ENCODE measurements at places on chromosomes 4 and X.

DNA sequence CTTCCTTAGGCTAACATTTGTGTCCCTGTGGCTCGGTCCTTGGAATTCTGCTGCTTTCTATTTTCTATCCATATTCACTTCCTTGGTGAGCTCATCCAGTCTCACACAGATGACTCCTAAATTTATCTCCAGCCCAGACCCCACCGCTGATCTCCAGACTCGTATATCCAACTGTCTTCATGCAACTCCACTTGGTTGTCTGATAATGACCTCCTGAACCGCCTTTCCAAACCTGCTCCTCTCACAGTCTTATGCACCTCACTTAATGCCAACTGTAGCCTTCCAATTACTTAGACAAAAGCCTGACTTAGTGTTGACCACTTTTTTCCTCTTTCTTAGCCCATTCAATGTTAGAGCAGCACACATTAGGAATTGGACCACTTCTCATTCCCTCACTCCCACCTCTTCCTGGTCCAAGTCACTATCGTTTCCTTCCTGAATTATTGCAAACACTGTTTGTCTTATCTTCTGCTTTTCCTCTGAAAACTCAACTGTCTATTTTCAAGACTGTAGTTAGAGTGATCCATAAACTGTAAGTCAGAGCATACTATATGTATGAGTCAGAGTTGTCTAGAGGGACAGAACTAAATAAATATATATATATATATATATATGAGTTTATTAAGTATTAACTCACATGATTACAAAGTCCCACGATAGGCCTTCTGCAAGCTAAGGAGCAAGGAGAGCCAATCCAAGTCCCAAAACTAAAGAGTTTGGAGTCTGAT is 292.5 kb downstream of the UNC5C start:
- DNase-seq: no peak

GRCh38 chrX:10902001-10902400 is 209.1 kb upstream of the HCCS start:
- no peak for DNase-seq

GRCh38 chrX:50067435-50068284 is 133.1 kb downstream of the AKAP4 start:
- DNase-seq: no peak

DNA sequence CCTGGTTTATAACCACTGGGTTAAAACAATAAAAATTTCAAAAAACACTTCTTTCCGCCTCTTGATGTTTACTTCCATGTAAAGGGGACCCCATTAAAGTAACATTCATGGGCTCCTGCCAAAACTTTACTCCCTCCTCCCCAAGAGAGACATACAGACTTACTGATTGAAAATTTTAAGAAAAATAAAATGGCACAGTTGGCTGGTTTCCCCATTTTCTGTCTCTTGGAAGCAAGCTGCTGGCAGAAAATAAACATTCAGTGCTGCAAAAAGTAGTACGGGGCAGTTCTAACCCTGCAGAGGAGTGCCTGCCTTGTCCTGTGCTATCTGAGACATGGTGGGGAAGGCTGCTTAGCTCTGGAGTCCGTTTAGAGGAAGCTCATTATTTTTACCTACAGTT is 187.3 kb upstream of the INTU start:
- DNase-seq: no peak

DNA sequence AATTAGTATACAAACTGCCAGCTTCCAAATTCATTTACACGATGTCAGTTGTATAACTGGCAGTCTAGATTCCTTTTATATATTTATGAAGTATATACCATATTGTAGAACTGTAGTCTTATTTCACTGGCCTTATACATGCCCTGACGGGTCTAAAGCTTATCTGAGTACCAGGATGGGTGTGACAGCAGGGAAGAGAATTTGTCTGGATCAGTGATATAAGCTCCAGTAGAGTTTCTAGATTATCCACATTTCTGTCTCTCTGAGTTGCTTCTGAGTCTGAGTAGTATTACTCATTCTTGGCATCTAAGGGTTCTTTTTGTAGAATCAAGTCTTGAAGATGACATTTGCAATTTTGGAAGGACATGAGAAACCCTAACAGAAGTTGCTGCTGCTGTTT is 101.3 kb downstream of the RPA4 start:
- DNase-seq: no peak

- DNase-seq: no peak
Observed at GRCh38 chr4:170853422-170854021, 763.8 kb upstream of the AADAT start.

DNA sequence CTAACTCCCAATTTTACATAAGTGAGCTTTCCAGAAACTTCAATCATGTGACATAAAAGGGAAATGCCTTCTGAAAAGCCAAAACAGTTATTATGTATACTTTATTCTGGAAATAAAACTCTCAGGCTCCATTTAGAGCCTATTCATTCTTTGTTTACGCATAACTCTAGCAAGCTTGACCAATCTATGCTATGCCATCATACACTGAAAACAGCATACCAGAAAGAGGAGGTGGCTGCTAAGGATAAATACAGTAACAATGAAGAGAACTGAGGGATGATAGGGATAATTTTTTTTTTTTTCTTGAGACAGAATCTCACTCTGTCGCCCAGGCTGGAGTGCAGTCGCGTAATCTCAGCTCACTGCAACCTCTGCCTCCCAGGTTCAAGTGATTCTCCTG is 24.4 kb downstream of the CDKL2 start:
- no peak for DNase-seq

DNA sequence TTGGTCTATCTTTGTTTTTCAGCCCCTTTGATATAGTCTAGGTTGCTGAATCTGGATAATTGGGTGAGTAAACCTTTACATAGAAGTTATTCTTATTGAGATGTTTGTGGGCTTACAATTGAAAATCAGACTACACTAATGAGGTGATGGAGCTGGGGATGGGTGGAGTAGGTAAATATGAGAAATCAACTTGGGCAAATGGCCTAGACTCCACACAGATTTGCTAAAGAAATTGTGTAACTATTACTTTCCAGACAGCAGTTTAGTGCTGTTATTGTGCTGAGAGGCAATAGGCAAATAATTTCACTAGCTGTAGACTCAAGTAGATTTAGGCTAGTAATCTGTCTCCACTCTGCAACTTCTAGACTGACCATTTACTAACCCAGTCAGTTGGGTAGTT is 8.2 kb downstream of the DIAPH2 start:
- DNase-seq: no peak

DNA sequence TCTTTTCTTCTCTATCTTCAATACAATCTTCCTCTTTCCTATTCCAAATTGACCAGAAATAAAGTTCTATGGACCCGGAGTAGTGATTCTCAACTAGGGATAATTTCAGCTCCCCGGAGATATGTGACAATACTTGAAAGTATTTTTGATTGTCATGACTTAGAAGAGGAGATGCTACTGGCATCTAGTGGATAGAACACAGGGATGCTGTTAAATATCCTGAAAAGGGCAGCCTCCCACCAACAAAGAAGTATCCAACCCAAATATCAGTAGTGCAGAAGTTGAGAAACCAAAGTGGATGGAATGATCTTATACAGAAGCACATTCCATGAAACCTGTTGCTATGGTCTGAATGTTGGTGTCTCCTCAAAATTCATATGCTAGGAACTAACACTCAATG is 65.7 kb upstream of the NDST3 start:
- no peak for DNase-seq

DNA sequence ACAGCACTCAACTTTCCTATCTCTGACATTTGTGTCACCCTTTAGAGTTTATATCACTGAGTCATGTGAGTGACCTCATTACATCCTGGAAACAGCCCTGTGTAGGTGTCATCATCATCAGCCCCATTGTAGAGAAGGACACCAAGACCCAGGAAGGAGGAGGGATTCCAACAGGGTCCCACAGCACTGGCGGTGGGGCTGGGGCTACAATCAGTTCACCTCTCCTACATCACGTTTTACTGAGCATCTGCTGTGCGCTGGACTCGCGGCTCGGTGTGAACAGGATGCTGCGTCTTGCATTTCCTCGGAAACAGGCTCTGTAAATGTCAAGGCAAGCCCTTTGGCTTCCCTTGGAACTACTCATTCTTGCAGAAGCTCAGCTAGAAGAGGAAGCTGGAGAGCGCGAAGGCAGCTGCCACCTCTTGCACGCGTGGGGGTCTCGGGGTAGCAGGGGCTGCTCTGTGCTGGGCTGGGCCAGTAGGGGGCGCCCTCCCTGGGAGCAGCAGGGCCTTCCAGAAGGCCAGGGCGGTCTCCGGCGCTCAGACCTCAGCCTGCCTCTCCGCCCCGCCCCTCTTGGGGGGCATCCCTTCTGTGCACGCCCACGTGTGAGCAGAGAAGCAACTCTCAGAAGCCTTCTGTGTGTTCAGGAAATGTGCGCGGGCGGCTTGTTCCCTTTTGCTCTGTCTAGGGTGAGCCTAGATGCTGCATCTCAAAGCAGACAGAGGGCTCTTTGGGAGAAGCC is 29.0 kb downstream of the REELD1 start:
- peak; percentile 12 for DNase-seq

DNA sequence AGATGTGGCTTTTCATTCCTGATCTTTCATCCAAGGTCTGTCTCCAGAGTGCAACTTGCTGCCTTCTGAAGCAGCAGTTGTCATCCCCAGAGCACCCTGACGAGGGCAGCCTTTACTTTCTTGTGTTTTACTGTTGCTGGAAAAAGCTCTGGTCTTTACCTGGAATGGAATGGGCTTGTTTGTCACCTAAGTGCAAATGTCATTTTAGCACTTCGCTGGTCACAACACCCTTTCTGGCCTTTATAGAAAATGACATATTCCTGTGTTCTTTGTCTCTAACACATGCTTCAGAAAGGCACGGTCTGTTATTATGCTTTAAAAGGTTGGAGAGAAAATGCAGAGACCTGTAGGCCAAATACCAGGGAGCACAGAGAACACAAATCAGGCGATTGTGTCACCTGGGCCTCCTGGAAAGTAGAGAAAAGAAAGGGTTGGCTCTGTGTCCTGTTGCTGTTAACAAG is 332.7 kb upstream of the IGFBP7 start:
- DNase-seq: no peak

- no peak for DNase-seq
Observed at GRCh38 chr4:156377036-156377710, 423.5 kb upstream of the CTSO start.

GRCh38 chr4:66923081-66923865 is 622.0 kb downstream of the CENPC start:
- no peak for DNase-seq

DNA sequence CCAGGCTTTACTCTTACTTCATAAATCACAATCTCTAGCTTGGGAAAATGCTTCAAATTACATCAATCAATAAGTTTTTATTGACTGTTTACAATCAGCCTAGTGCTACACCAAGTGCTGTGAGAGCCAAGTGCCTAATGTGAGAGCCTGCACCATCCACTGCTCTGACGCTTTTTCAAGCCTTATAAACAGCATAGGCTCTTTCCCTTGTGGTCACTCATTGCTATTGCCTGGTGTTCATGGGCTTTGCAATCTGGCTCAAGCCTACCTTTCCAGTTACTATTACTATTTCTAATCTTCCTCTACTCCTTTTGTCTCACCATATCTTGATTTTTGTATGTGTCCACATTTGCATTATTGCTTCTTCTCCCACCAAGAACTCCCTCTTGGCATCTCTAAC is 77.0 kb downstream of the REELD1 start:
- DNase-seq: no peak

GRCh38 chr4:31100536-31100935 is 380.4 kb downstream of the PCDH7 start:
- DNase-seq: no peak

DNA sequence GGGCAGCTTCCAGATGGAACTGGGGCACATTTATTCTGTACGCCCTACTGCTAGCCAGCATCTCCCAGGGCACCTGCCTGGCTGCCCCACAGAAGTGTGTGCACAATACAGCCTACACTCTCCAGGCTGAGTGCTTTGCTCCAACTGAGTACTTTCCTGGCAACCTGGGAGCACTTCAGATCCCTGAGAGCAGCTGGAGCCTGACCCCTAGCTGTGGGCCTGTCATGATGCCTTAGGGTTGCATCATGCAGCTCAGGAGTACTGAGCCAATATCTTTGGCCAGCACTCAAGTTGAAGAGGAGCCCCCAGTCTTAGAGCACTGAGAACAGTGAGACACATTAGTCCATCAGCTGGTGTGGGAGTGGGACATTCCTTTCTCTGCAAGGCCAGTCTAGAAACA is 321.9 kb downstream of the CFAP47 start:
- no peak for DNase-seq

DNA sequence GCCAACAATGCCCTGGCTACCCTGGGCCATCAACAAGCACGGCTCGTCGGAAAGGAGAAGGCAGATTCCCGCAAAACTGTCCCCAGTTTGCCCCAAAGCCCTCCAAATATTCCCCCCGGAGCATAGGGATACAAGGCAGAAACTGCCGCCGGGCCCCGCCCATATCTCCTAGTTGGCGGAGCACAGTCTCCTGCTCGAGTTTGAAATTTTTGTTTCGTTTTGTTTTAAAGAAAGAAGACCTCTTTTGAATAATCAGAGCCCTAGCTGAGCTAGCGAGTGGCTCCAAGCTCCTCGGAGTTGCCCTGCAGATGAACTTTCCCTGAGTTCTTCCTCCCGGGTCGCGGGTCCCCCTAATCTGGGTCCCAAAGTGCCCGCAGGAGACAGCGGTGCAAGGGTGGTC is 138.1 kb upstream of the ZIC3 start:
- no peak for DNase-seq

DNA sequence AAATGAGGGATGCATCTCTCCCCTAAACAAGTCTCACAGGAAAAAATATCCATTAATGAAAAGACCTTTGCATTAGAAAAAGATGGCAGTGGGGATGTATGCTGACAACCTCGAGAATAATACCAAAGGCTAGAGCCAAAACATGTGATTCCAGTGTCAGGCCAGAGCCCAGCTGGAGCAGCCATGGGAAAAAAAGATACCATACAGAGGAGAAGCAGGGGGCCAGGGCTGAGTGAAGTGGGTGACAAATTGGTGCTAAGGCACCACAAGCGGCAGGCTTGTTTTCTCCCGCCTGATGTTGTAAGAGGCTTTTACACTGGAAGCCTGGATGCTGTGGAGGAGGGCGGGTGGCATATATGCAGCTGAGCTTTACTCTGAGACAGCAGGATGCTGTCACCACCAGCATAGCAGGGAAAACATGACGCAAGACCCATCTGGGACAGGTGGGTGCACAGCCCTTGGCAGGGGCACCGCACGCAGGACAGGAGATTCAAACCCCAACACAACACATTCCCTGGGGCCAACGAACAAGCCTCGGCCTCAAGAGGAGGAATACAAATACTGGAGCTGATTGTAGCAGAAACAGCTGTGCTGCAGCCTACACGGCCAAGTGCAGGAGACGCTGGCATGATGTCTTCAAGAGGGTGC is 91.9 kb downstream of the TSPAN5 start:
- no peak for DNase-seq

GRCh38 chrX:28225513-28225912 is 244.3 kb upstream of the DCAF8L1 start:
- no peak for DNase-seq

GRCh38 chr4:56768763-56769162 is 52.7 kb downstream of the SPINK2 start:
- DNase-seq: no peak

DNA sequence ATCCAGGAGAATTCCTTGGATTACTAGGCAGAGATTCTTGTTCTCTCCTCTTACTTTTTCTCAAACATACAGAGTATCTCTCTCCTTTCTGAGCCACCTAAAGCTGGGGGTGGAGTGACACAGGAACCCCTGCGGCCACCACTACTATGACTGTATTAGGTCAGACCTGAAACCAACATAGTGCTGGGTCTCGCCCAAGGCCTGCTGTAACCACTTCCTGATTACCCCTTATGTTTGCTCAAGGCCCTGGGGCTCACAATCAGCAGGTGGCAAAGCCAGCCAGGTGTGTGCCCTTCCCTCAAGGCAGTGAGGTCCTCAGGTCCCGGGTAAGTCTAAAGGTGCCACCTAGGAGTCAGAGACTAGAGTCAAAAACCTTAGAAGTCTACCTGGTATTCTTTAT is 166.4 kb downstream of the PARM1 start:
- DNase-seq: no peak
